ENCODE measurements at places on chromosomes 1 and 21.

DNA sequence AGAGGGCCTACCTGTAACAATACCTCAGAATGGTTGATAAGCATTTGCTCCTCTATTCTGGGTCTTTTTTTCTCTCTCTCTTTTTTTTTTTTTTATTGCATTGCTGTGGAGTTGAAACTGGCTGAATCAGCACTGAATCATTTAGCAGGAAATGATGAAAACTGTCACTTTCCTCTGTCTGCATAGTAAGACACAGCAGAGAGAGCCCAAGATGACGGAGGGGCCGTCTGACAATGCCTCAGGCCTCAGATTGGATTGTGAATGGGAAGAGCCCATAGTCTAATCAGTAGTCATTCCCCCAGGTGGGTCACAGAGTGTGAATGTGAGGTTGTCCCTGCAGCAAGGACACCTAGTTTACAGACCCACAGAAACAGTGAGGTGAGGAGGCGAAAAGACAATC lies 193.2 kb upstream of the PLXNA2 start:
- DNase-seq = no peak

DNA sequence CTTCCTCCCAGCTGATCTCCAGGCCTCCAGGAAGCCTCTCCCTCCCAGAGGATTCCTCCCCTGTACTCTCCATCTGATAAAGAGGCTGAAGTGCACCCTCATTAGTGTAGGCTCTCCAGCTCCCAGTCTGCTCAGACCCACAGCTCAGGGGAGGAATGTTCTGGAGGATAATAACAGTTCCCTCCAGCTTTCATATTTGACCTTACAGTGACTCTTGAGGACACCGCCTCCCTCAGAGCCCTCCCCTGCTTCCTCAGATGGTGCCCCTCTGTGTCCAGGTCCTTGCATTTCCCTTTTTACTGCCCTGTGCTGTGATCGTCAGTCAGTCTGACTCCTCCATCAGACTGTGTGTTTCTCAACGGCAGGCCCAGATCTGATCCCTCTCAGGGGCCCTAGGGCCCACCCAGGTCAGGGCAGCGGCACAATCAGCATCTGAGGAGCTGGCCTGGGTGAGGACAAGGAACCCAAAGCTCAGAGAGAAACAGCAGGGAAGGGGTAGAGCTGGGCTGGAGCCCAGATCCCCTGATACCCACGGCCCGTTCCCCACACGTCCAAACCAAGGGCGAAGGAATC lies 1.1 kb upstream of the SHISAL2A start:
- no peak for DNase-seq

- DNase-seq = no peak
Observed at GRCh38 chr1:96291468-96291867, 430.1 kb upstream of the PTBP2 start.

DNA sequence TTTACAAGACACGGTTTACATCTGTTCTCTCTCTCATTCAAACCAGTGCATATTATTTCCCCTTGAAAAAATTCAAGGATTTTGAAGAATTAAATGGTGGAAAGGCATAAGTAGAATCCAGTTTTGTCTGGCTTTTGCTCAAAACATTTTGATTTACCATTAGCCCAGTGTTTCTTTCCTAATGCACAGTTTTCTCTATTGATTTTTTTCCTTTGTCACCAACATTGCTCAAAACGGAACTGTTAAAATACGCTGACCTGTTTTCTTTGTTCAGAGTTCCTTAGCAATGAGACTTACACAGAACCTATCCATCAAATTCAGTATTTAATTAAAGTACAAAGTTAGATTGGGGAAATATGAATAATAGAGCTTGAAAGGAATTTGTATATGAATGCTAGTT lies 162.4 kb downstream of the S1PR1 start:
- DNase-seq = no peak

DNA sequence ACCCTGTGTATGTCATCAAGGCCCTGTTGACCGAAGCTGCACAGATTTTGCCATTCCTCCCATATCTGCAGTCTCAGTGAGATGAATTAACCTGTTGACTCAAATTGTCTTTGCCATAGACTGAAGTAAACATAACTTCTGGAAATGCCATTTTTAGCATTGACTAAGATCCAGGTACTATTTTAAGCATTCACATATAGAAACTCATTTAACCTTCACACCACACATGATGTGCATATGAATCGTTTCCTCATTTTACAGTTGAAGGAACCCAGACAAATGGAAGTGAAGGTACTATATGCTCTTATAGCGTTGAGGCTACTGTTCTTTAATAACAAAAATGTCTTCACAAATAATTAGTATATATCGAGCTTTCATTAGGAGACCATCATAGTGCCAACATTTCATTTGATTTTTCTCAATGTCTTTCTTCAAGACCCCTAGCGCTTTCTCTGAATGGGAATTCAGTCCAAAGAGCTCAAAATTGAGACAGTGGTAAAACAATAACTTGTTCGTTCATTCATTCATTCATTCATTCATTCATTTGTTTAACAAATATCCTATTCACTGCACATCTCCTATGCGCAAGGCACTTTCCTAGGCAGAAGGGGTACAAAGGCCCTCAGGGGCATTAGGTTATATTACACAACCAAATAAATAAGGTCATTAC lies 444.7 kb downstream of the ADGRL2 start:
- no peak for DNase-seq

GRCh38 chr21:37855647-37856625 lies 60.3 kb downstream of the KCNJ6 start:
- no peak for DNase-seq

GRCh38 chr1:162444903-162445302 lies 33.0 kb upstream of the SH2D1B start:
- DNase-seq = no peak

- no peak for DNase-seq
Observed at GRCh38 chr1:183723571-183723970, 70.5 kb upstream of the APOBEC4 start.

DNA sequence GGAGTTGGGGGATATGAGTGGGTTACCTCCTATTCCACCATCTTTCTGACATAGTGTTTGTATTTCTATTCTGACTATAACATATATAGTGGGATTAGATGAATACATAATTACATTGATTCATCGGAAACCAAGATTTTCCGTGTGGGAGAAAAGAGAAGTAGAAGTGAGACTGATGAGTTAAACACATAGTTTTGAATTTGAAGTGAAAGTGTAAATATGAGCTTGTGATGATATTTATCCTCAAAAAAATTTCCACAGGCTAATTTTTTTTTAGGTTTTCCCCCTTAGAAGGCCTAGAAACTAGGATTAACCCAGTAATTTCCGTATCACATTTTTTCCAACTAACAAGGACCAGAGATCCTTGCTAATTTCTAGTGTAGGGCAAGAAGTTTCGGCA lies 6.9 kb downstream of the CD1B start:
- no peak for DNase-seq

DNA sequence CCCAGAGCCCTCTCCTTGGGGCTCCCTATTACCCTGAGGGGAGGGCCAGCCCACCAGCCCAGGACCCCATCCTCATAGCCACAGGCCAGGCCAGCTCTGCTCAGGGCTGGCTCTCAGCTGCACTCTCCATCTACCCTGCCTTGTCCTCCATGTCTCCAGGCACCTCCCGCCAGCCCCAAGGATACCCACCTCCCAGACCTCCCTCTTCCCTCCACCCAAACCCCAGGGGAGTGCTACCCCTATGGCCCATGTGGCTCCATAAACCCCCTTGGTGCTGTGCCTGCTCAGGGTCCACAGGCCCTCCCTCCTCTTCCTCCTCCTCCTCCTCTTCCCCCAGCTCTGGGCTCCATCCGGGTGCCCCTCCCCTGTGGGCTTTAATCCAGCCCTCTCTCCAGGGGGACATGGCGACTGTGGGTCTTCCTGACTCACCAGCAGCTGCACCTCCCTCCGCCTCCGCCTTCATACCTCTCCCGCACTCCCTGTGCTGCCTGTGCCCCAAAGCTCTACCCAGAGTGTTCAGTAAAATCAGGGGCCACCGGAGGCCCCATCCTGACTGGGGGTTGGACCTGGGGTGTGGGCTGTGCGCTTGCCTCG lies 9.1 kb downstream of the YBEY start:
- no peak for DNase-seq

DNA sequence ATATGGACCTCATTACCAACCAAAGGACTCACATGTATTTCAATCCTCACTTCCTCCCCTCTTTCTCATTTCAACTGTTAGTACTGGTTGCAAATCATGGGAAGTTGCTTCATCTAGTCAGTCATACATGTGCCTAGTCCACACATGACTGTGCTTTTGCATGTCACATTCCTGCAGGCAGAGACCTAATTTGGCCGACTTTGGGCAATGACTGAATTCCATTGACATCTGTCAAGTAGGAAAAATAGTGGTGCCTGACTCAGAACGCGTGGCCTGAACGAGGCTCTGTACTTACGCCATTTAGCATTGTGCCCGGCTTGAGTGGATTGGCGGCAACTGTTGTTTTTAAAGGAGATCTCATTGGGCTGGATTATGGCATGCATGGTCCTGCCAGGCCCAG lies 18.0 kb downstream of the PTPRU start:
- no peak for DNase-seq

DNA sequence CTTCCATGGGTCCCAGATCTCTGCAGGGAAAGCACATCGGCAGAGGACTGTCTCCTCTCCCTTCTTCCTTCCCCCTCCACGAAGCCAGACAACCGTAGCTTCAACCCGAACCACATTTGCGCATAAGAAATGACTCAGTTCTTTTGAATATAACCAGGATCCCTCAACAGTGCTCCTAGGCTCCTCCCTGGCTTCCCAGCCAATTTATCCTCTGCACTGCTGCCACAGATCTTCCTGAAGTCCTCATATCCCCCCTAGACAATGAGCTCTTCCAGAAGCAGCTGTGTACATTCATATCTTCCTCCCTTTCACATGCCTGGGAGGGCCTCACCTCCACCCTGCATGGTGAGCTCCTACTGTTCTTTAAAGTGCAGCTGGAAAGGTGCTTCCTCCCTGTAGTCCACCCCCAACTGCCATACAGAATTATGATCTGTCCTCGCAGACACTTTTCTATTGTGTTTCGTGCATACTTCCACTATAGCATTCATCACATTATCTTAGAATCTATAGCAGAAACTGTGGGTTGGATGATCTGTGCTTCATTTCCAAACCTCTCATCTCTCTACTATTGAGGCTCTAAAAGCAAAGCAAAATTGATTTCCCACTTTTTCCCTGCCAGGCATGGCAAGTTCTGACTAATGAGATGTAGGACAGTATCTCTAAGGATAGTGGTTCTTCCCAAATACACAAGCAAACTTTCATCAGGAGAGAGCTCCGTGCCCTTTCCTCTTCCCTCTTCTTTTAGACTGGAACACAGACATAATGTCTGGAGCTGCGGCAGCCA lies 179.3 kb upstream of the HMGB4 start:
- no peak for DNase-seq

DNA sequence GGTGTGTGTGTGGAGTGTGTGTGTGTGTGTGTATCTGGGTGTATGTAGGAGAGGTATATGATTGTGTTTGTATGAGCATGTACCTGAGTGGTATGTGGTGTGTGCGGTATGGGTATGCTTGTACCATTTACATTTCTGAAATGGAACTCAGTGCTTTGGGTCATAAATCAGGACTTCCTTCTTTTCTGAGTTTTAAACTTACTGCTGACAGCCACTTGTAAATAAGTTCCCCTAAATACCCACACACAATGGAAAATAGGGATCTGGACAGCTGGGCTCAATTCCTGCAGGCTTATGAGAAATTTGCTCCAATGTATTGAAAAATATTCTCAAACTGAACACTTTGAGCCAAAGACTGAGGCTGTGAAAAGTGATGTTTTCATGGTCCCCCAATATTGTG lies 293.6 kb downstream of the HLX start:
- no peak for DNase-seq

DNA sequence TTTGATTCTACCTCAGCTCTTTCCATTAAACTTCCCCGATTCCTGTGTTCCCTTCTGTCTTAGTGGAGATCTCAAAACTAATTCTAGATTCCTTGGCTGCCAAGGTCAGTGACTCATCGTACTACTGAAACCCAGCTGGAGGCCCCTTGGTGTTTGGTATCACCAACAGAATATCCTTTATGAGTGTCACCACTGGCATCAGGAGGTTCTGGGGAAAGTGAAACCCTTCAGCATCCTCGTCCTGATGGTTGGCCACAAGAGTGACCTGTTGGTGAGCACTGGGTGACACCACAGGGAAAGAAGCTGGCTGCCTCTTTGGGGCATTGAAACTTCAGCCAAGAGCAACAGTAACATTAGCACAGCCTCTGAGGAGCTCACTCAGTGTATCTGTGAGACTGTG lies 9.6 kb downstream of the RAB42 start:
- peak; percentile 36 for DNase-seq

Data from activated CD4-positive, alpha-beta T cell treated with anti-CD3 and anti-CD28 coated beads, Interleukin-2, amount 50 U/mL, for 48 hours (primary cell).